ENCODE measurements at places on chromosomes 1 and 21. TPM values are rescaled to one million over a fixed set of nuclear protein-coding genes. Genes with fewer than 3 reads are reported as not detected.

GRCh38 chr1:61084491-61085031 lies 2.2 kb downstream of the NFIA start:
- DNase-seq: no peak

DNASE2B gene
- total RNA-seq: not detected

- peak; percentile 26 for DNase-seq
Measured at GRCh38 chr1:156893048-156893953, at the start of gene PEAR1. Gene PEAR1, plus strand, starts transcription at chr1:156893718. Its CDS starts 10,209 bp downstream, at chr1:156903927.

FASLG gene
- total RNA-seq: not detected

MATN1 gene
- 0.45 TPM for total RNA-seq

GRCh38 chr1:8396786-8397406 lies 79.0 kb downstream of the SLC45A1 start:
- DNase-seq: peak; percentile 39

DNA sequence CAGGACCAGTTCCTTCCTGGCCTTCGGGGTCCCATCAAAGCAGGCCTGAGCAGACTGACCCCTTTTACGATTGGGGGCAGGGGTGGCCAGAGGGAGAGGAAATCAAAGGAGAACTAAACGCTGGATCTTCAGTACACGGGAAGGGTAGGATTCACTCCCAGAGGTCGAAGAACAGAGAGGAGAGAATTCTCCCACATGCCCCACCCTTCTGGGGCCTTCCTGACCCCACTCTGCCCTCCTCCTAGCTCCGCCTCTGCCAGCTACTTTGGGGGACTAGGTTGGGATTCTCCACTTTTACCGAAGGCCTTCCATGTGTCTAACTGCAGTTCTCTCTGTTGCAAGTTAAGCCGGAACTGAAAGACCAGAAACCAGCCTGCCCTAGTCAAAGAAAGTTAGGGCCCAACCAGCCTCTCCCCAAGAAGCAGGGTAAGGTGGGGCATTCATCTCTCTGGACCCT lies 654 bp upstream of the ARHGEF2 start:
- no peak for DNase-seq

- DNase-seq: no peak
Measured at GRCh38 chr1:118479351-118479750, 294.3 kb upstream of the SPAG17 start.

DR1 gene
- total RNA-seq: 47.4 TPM

DNA sequence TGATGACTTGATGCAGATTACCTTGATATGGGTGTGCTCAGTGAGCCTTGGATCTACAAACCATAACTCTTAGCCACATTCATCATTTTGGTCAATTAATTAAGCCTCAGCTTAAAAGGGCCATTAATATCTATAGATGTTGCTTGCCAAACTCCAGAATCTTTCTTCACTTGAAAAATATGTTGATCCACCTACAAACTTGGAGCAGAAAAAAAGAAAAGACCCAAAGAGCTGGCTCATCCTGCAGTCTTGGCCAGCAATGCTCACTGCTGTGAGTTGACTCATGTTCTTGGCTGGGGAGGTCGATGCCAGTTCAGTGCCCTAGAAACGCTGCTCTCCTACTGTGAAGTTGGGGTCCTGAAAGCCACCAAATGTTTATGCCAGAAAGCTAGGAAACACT lies 75.4 kb downstream of the DPT start:
- DNase-seq: no peak

GRCh38 chr1:165539306-165539705 lies 4.5 kb upstream of the LRRC52 start:
- DNase-seq: no peak

CCDC30 gene
- total RNA-seq: 21.2 TPM

NES gene
- total RNA-seq: 10.4 TPM

- DNase-seq: peak; percentile 20
Measured at GRCh38 chr1:87399701-87400100, 71.0 kb downstream of the LMO4 start.

- DNase-seq: no peak
Measured at GRCh38 chr1:163290025-163290640, 31.6 kb upstream of the NUF2 start.

DNA sequence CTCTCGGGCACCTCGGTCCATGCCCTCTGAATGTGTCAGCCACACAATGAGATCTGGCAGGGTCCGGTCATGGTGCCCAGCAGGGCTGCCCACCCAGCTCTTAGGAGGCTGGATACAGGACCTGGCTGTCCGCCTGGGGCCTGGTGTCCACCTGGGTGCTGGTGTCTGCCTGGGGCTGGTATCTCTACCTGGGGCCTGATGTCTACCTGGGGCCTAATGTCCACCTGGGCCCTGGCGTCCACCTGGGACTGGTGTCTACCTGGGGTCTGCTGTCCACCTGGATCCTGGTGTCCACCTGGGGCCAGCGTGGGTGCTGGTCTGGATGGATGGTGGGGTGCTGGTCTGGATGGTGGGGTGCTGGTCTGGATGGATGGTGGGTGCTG lies 45.1 kb upstream of the ACTRT2 start:
- DNase-seq: no peak

HDGF gene
- 147 TPM for total RNA-seq

GPR52 gene
- 18.3 TPM for total RNA-seq

KCNJ9 gene
- total RNA-seq: not detected

DNA sequence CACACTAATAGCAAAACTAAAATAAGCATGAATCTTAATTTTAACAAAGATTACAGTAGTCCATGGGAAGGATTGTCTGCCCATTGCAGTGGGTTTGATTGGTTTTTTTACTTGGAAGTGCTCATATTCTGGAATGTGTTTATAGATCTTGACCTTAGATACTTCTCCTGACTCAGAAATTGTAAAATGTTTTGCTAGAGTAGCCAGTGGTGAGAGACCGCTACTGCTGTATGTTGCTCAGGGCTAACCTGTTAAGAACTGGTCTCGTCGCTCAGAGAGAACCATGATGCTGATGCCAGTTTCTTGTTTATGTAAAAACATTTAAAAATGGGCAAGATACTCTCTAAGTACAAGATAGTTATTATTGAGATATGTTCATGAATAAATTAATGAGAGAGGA lies 99.9 kb downstream of the ROR1 start:
- no peak for DNase-seq

- DNase-seq: peak; percentile 8
Measured at GRCh38 chr1:233394860-233395717, 67.6 kb downstream of the MAP3K21 start.

- no peak for DNase-seq
Measured at GRCh38 chr1:1628754-1629429, 3.1 kb upstream of the MMP23B start.

- peak; percentile 86 for DNase-seq
Measured at GRCh38 chr1:1059494-1060280, 14.4 kb downstream of the RNF223 start.

- no peak for DNase-seq
Measured at GRCh38 chr1:6984986-6985385, 199.7 kb downstream of the CAMTA1 start.

DNA sequence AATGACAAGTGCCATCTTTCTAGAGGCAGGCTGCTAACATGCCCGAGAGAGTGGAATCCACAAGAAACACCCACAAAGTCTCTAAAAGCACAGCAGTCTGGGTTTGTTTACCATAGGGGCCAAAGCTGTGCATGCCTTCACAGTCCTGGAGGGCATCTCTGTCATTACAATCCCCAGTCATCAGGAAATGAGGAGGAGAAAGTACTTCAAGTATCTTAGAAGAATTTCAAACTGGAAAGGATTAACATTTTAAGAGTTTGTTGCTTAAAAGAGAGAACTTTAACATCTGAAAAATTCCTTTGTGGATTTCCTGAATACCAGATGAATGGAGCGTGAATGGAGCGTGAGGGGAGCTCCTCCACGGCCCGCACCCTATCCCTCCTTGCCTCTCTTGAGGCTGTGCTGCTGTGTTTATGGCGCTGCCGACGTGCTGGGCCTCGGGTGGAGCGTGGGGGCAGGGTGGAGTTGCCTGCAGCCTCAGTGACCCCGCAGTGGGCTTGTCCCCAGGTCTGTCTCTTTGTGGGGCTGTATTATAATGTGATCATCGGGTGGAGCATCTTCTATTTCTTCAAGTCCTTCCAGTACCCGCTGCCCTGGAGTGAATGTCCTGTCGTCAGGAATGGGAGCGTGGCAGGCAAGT lies 23.3 kb downstream of the SLC6A17 start:
- DNase-seq: peak; percentile 19

GRCh38 chr1:214660190-214660589 lies 57.2 kb downstream of the CENPF start:
- DNase-seq: no peak

GRCh38 chr1:2382621-2383361 lies 8.6 kb downstream of the MORN1 start:
- DNase-seq: peak; percentile 49

Measured in thyroid gland (tissue), 4 donors.